Activated CD4-positive, alpha-beta T cell treated with anti-CD3 and anti-CD28 coated beads, Interleukin-2, amount 10 ng/mL, durations not matched to agents 24 days and 14 days (primary cell): ENCODE measurements at places on chromosomes 4 and X. TPM values are rescaled to one million over a fixed set of nuclear protein-coding genes. Genes with fewer than 3 reads are reported as not detected.

SLIT2 gene
- total RNA-seq = 0.07 TPM in 2 replicates

NLRP2B gene
- total RNA-seq = not detected in 2 replicates

AGA gene
- total RNA-seq = 15.1 and 15.6 TPM in 2 replicates

DNA sequence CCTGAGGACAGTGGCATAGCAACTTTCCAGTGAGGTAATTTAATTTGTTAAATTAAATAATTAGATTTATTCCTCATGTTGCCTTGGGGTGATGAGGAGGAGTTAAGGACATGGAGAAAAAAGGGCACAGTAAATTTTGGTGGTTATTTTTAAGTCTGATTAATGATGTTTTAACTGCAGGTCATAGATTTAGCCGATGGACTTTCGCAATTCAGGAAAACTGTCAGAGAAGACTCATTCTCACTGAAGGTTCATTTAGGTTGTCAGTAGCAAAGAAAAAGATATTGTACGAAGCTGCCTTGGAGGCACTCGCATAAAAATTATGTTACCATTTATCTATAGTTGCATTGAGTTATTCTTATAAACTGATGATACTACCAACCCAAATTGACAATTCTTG lies 164.2 kb upstream of the PITX2 start:
- no peak for DNase-seq
